ENCODE measurements at places on chromosomes 16 and 17. TPM values are rescaled to one million over a fixed set of nuclear protein-coding genes. Genes with fewer than 3 reads are reported as not detected.
A peak's percentile ranks its signal among the peaks of the same experiment; 100 is the strongest.

- no peaks in the 10 kb centered on the region for H3K36me3 ChIP-seq
- H3K27me3 ChIP-seq: no peaks in the 10 kb centered on the region
- no peaks in the 10 kb centered on the region for H3K4me1 ChIP-seq
- no peak for DNase-seq
- H3K4me3 ChIP-seq: no peak overlapping the region
Observed at GRCh38 chr17:11340803-11341202, 99.8 kb downstream of the SHISA6 start.

DNA sequence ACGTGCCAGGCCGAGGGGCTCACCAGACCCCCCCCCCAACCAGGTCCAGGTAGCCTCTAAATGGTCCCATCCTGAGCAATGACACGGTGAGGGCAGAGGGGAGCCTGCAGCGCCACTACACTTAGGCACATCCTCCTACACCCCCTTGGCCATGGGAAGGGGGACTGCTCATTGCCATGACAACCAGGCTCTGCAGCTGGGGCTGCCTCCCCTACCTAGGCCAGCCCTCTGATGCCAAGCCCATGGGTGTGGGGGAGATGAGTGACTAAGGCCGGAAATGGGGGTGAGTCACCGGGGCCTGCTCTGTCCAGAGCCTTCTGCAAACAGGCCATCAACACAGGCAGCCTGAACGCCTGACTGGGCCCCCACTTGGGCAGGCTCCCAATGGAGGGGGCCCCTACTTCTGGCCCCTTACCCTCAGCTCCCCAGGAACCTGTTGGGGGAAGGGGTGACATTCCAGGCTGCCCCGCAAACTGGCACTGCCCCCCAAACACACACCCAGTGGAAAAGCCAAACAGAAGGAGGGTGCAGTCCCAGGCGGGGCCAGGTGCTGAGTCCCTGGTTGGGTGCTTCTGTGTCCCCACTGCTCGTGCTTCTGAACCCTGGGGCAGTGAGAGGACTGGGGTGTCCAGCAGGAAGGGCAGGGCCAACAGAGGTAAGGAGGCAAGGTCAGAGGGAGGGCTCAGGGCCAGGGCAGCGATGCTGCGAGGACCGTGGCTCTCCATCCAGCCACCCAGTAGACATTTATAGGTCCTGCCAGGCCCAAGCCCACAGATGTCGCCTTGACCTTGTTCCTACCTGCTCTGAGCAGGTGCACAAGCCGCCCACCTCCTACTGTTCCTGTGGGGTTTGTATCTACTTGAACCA lies 8.2 kb downstream of the PLCD3 start:
- no peaks in the 10 kb centered on the region for H3K4me1 ChIP-seq
- no peak overlapping the region for H3K27ac ChIP-seq
- peaks cover 7% of the 10 kb centered on the region for H3K27me3 ChIP-seq
- no peak overlapping the region for H3K4me3 ChIP-seq

DNA sequence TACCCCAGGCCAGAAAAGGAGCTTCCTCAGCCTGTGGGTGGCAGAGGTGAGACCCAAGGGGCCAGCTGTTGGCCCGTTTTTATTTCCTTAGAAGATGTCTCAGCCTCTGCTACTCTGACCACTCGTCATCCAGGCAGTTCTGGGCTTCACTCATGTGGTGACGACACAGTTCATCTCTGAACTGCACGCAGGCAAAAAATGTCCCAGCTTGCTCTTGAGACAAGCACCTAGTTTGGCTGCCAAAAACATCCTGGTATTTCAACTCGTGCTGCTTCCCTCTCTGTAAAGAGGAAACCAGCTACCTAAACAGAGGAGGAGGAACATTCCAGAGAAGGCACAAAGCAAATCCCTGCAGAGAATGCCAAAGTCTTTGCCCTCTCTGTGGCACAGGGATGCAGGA lies 125.7 kb downstream of the XYLT1 start:
- no peak for DNase-seq
- H3K36me3 ChIP-seq: no peaks in the 10 kb centered on the region
- no peaks in the 10 kb centered on the region for H3K27me3 ChIP-seq
- no peak overlapping the region for H3K4me3 ChIP-seq
- peaks cover 81% of the 10 kb centered on the region for H3K4me1 ChIP-seq
- no peak overlapping the region for H3K27ac ChIP-seq

- no peaks in the 10 kb centered on the region for H3K36me3 ChIP-seq
- peaks cover under 1% of the 10 kb centered on the region for H3K4me1 ChIP-seq
- DNase-seq: no peak
- H3K27ac ChIP-seq: no peak overlapping the region
- peaks cover 2% of the 10 kb centered on the region for H3K27me3 ChIP-seq
- no peak overlapping the region for H3K4me3 ChIP-seq
Observed at GRCh38 chr16:14315683-14316320, 244.7 kb downstream of the MRTFB start.

Gene QRICH2
- 4.2 TPM for total RNA-seq

- DNase-seq: no peak
- no peak overlapping the region for H3K4me3 ChIP-seq
- H3K27ac ChIP-seq: no peak overlapping the region
- peaks cover 4% of the 10 kb centered on the region for H3K27me3 ChIP-seq
- peaks cover 9% of the 10 kb centered on the region for H3K4me1 ChIP-seq
Observed at GRCh38 chr16:56295739-56296527, 104.6 kb downstream of the GNAO1 start.

Gene GJD3
- not detected for total RNA-seq

Gene GP1BA
- not detected for total RNA-seq

GRCh38 chr17:40190197-40191021 lies 13.1 kb downstream of the RAPGEFL1 start:
- H3K4me1 ChIP-seq: peaks cover 11% of the 10 kb centered on the region
- H3K27me3 ChIP-seq: no peaks in the 10 kb centered on the region
- H3K27ac ChIP-seq: no peak overlapping the region
- DNase-seq: peak; percentile 56
- no peaks in the 10 kb centered on the region for H3K36me3 ChIP-seq

DNA sequence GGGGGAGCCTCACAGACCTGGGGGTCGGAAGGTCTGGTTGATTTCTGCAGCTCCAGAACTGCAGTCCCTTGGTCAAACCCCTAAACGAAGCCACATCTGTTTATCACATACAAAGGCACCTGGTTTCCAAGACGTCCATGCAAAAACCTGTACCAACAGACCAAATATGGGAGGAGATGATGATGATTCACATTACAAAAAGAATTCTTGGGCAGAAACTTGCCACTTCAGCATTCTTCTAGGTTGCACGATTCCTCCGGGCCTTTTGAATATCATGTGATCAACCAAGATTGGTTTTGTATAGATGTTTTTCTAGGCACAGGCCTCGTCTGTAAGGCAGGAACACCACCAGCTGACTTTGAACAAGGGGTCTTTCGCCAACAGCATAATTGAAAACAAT lies 466.3 kb downstream of the SOX9 start:
- DNase-seq: no peak
- no peak overlapping the region for H3K27ac ChIP-seq
- no peaks in the 10 kb centered on the region for H3K36me3 ChIP-seq

Gene GLIS2
- total RNA-seq: not detected

Gene ZNF750
- not detected for total RNA-seq

GRCh38 chr16:31403590-31404352 lies 10.6 kb downstream of the ITGAD start:
- H3K4me3 ChIP-seq: no peak overlapping the region
- no peaks in the 10 kb centered on the region for H3K27me3 ChIP-seq
- no peak overlapping the region for H3K27ac ChIP-seq
- no peak for DNase-seq

Gene BRICD5
- 18.3 TPM for total RNA-seq

DNA sequence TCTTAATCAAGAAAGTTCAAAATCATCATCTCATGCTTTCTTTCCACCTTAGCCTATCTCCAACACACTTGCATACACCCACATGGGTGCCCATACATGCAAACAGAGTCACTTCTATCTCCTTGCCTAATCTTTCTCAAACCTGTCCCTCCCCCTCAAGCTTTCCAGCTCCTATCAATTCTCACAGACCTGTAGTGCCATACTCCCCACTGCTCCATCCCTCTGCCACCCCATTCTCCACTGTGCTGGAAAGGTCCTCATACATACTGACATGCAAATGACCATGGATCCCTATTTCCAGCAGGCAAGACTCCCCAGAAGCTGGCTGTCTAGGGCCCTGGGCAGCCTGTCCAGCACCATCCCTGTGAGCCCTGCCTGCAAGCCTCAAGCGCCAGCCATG lies 320.4 kb upstream of the CCL2 start:
- H3K27ac ChIP-seq: no peak overlapping the region
- H3K4me1 ChIP-seq: no peaks in the 10 kb centered on the region
- no peaks in the 10 kb centered on the region for H3K36me3 ChIP-seq
- H3K4me3 ChIP-seq: no peak overlapping the region
- no peak for DNase-seq
- H3K27me3 ChIP-seq: no peaks in the 10 kb centered on the region

- H3K27ac ChIP-seq: no peak overlapping the region
- no peak for DNase-seq
- no peaks in the 10 kb centered on the region for H3K27me3 ChIP-seq
- peaks cover 43% of the 10 kb centered on the region for H3K4me1 ChIP-seq
Observed at GRCh38 chr17:82590216-82590615, 58.0 kb downstream of the WDR45B start.

Gene SPOP
- 79.2 TPM for total RNA-seq

DNA sequence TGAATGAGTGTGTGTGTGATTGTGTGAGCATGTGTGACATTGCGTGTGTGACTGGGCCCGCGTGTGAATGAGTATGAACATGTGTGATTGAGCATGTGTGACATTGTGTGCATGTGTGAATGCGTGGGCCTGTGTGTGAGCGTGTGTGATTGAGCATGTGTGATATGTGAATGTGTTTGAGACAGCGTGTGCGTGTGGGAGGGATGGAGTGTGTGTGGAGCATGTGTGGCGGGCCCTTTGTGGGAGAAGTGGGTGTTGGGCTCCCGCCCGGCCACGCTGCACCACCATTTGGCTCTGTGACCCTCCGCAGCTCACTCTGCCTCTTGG lies 22.7 kb upstream of the GSE1 start:
- no peak overlapping the region for H3K4me3 ChIP-seq
- no peak overlapping the region for H3K27ac ChIP-seq
- H3K27me3 ChIP-seq: no peaks in the 10 kb centered on the region
- no peak for DNase-seq

DNA sequence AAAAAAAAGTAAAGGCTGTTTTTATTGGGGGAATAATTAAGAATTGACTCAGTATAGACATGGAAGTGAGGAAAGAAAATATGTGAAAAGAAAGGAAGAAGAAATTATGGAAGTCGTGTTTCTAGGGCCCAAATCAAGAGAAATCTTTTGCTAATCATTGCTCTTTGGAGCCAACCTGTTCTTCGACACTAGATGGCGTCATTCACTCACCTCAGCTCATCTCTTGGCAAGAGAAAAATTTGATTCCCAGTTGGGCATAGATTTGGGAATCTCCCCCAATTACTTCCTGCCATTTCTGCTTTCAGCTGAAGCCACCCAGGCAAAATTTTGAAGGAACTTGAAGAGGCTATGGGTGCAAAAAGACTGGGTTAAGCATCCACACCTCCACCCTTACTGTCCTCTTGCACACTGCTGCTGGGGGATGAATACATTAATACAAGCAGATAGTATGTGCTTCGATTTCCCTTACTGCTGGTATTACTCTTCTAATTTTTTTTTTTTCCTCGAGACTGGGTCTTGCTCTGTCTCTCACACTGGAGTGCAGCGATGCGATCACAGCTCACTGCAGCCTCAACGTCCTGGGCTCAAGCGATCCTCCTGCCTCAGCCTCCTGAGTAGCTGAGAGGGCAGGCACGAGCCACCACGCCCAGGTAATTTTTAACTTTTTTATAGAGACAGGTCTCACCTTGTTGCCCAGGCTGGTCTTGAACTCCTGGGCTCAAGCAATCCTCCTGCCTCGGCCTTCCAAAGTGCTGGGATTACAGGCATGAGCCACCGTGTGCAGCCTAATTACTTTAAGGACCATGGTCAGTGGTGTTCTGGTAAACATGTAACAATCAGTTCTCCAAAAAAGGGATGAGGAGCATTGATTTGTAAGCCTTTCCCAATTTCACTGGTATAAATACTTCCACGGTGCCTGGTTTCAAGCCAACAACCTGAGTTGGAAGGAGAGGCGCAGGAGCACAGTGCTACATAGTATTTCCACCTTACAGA lies 13.5 kb downstream of the PSMD7 start:
- DNase-seq: peak; percentile 56
- H3K36me3 ChIP-seq: peaks cover 8% of the 10 kb centered on the region
- no peaks in the 10 kb centered on the region for H3K27me3 ChIP-seq
- H3K4me1 ChIP-seq: no peaks in the 10 kb centered on the region
- H3K4me3 ChIP-seq: no peak overlapping the region

Gene MXRA7
- 16.1 TPM for total RNA-seq

Measured in B cell (primary cell).